SHP77 (cell line): ENCODE measurements at places on chromosomes 12 and 14.

- DNase-seq, result no peak
These were observed 2.4 kb upstream of the CALCOCO1 start for GRCh38 chr12:53729644-53730043.

DNA sequence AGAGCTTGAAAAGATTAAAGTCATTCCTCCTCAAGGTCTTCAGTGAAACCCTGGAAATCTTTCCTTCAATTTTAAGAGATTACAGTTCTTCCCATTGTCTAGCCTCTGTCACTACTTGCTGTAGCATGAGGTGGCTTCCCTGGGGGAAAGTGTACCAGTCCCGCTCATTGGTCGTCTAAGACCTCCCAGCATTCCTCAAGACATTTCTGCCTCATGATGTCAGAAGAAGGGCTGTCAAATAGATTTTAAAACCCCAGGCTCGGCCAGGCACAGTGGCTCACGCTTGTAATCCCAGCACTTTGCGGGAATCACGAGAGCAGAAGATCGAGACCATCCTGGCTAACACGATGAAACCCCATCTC lies 46.7 kb downstream of the SMUG1 start:
- no peak for DNase-seq

GRCh38 chr12:15710860-15711510 lies 78.2 kb downstream of the EPS8 start:
- DNase-seq, result no peak

GRCh38 chr12:83954071-83954789 lies 958.4 kb downstream of the SLC6A15 start:
- DNase-seq, result no peak

DNA sequence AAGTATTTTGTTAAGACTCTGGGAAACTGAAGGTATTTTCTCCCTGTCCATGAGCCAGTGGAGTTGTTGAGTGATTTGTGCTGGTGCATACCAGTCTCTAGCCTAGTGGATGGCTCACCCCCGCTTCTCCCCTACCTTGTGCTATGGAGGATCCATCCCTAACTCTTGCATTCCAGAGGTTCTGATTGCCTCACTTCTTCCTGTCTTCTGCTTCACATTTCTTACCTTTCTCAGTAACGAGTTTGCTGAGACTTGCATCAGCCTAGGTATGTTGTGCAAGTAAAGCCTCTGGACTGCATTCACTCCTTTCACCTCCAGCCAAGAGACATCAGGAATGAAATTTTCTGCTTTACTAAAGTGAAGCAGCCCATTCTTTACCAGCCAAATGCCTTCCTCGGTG lies 391.6 kb downstream of the ZFP36L1 start:
- DNase-seq, result no peak

GRCh38 chr12:1878214-1878613 lies 40.2 kb downstream of the CACNA2D4 start:
- DNase-seq, result no peak

GRCh38 chr12:106226884-106227640 lies 20.8 kb downstream of the CKAP4 start:
- peak; percentile 55 for DNase-seq

DNA sequence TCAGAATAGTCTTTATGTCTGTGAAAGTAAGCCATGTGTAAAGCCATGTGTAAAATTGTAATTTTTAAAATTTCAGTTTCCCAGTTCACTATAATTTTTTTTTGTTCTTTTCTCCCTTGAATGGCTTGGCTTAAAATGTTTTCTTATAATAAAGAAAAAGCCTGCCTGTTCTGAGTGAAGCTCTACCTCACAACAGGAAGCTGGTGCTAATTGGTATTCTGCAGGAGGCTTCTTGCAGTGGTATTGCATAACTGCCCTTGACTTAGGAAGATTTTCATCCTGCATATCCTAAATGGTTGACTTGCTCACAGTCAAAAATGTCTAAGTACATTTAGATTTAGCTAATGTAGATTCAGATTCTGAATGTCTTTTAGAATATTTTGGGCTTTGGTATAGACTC lies 49.5 kb downstream of the ATP2A2 start:
- DNase-seq, result no peak

GRCh38 chr12:39685854-39686657 lies 66.5 kb upstream of the ABCD2 start:
- no peak for DNase-seq

DNA sequence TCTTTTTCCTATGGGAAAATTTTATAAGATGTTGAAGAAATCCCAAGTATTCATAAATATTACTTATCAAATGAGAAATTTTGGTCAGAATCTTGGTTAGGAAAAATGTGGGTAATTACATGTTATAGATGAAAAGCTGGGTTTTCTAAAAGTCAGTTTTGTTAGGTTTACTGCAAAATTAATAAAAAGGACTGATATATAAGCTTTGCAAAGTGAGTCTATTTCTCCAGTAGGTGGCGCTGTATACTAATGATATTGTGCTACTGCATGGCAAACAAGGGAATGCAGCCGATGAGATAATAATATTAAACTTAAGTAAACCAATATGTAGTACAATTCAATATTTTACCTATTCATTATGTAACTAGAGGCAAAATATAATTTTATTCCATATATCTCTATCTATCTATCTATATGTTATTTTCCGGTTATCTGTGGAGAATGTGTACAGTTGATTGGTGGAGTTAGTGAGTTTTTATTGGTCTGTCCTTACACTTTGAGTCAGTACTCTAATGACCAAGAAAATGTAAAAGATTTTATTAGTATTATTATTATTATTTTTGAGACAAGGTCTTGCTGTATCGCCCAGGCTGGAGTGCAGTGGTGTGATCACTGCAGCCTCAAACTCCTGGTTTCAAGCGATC lies 32.9 kb downstream of the MIPOL1 start:
- DNase-seq, result peak; percentile 90

DNA sequence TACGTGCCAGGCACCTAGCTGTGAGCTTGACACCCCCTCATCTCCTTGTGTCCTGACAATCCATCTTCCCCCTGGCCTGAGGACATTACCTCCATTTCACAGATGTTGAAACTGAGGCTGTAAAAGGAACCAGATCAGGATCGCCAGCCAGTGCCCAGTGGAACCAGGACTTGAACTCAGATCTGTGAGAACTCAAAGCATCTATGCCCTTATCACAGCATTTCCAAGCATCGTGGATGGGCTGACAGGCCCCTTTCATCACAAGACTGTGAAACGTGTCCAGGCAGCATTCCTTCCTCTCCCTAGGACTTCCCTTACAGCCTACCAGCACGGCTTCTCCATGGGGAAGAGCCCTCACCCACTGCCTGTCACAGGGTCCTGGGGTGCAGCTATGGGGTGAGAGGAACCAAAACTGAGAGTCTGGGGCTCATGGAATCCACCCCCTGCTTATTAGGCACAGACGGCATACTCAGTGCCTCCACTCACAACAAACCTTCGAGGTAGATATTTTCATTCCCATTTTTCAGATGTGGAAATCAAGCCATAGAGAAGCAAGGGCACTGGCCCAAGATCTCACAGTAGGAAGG lies 26.9 kb downstream of the CMKLR1 start:
- no peak for DNase-seq

DNA sequence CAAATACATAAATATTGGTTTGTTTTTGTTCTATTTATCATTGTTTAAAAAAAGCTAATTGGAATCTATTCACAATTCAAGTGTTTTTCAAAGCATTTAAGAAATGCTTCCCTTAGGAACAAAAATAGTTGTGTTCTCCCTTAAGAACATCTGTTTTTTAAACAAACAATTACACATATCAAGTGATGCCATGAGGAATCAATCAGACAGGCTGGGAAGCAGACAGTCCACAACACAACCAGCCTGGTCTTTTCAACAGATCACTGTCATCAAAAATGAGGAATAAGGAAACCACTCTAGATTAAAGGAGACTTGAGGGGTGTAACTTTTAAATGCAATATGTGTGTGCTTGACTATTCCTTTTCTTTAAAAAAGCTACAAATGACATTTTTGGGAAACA lies 25.5 kb downstream of the GALC start:
- DNase-seq, result no peak

- DNase-seq, result no peak
These were observed 290.0 kb upstream of the NOVA1 start for GRCh38 chr14:26887847-26888246.

- no peak for DNase-seq
These were observed 14.7 kb upstream of the TMED10 start for GRCh38 chr14:75191100-75191499.

- DNase-seq, result no peak
These were observed 70.3 kb downstream of the TBX5 start for GRCh38 chr12:114335607-114336006.

- DNase-seq, result no peak
These were observed 86.9 kb downstream of the STON2 start for GRCh38 chr14:81313200-81313599.

GRCh38 chr14:27672047-27672446 lies 1074.2 kb upstream of the NOVA1 start:
- DNase-seq, result no peak

GRCh38 chr12:1853716-1854115 lies 33.4 kb downstream of the LRTM2 start:
- no peak for DNase-seq

DNA sequence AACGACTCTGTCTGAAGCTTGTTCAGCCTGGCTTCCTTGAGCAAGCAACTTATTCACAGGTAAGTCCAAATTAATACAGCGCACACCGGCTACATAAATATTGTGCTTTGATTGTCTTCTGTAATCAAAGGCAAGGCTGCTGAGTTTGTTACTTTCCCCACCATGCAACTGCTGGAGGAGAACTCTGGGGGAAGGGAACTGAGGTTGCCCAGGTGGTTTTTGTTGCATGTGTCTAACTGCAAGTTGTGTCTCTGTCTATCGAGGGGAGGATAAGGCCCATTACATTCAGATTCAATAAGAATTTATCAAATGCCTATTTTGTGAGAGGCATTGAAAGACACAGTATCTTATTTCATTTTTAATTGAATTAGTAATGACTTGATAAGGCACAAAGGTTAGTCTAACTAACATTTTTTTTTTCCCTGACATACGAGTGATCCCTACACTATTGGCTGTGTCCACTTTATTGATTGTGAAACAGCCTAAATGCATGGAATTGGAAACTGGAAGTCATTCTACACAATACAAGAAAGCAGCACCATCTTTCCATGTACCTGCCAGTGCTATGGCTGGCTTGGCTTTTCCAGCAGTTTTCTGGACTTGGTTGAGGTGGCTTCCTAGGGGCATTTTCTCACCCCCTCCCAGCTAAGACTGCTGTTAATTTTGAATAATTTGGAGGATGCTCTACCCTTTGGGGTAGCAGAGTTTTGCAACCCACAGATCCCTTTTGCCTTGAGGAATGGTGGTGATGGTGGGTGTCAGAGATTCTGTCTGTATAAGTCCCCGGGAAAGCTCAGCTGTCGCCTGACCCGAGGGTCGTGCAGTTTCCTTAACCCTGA lies 951 bp upstream of the CHST11 start:
- no peak for DNase-seq

DNA sequence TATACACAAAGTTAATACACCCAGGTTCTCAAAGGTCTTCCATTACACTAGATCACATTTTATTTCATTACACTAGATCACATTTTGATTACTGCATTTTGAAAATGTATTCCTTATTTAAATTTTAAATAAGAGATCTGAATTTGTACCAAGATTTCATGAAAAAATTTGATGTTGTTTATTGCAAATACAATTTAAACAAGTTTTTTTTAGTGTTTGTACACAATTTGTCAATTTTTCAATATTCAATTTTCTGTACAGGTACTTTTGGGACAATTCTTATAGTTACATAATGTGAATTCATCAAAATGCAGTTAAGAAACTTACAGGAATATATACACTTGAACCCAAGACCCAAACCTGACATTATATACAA lies 14.3 kb downstream of the SLC38A2 start:
- no peak for DNase-seq

- DNase-seq, result no peak
These were observed 13.7 kb downstream of the RNF41 start for GRCh38 chr12:56208006-56208405.

- DNase-seq, result no peak
These were observed 9.3 kb upstream of the ITGA5 start for GRCh38 chr12:54428050-54429013.

DNA sequence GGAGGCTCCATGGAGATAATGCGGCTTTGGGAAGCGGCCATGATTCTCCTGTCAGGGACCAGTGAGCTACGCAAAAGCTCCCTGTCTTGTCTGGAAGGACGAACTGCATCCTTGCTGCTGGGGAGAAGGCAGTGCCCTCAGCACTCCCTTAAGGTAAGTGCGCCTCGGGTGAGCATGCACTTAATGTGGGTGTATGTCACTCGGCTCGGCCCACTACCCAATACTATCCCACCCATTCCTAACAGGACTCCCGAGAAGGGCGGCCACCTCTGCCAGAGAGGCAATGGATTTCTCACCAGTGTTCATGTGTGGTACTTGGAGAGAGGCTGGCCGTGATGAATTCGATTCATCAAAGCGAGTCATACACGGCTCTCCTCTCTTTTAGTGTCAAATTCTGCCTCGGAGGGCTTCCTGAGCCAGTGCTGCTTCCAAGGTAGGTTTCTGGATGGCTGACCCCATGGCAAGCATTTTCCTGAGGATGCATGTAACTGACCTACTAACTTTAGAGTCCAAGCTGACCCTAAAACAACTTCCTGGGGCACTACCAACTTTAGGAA lies 151.7 kb upstream of the RTL1 start:
- DNase-seq, result no peak

GRCh38 chr12:95014554-95014953 lies 11.1 kb upstream of the NDUFA12 start:
- no peak for DNase-seq

GRCh38 chr12:120314220-120314619 lies 12.1 kb downstream of the SIRT4 start:
- peak; percentile 19 for DNase-seq

DNA sequence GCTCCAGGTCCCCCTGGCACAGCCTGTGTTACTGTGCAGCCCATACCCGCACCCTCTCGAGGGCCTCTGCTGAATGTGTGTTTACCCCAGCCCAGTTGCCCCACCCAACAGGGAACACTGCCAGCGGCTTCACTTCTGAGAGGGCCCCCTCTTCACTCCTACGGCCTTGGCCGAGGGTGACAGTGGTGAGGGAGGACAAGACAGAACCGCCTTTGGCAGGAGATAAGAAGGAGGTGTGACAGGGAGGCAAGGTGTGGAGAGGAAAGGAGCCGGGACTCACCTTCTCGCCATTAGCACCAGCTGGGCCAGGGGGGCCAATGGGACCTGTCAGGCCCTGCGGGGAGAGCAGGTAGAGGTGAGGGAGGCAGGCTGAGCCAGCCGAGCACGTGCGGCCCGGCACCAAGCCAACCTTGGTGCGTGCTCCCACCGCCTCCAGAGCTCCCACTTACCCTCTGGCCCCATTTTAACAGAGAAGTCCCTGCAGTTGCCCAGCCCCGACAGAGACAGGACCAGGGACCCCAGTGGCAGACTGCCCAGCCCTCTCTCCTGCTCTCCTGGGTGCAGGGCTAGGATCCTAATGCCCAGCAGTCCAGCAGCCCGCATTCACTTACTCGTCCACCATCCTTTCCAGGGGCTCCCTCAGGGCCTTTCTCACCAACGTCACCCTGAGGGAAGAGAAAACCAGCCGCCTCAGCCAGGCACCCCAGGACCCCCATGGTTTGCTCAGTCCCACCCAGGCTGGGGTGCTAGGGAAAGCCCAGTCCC lies 18.3 kb downstream of the TMEM106C start:
- DNase-seq, result no peak

- no peak for DNase-seq
These were observed 18.5 kb upstream of the ALDH2 start for GRCh38 chr12:111748151-111748672.

GRCh38 chr12:3603576-3603975 lies 112.6 kb downstream of the PRMT8 start:
- no peak for DNase-seq

GRCh38 chr12:64255249-64255648 lies 33.2 kb upstream of the KICS2 start:
- no peak for DNase-seq

- no peak for DNase-seq
These were observed 23.8 kb upstream of the PPM1A start for GRCh38 chr14:60225265-60225664.

GRCh38 chr12:6767353-6768319 lies 1.5 kb downstream of the PTMS start:
- no peak for DNase-seq
